Left kidney (tissue), 8 donors: ENCODE measurements at places on chromosomes 12 and 14. TPM values are rescaled to one million over a fixed set of nuclear protein-coding genes. Genes with fewer than 3 reads are reported as not detected.
A peak's percentile ranks its signal among the peaks of the same experiment; 100 is the strongest.

- no peak for DNase-seq
These were observed 161.4 kb upstream of the ABCD2 start for GRCh38 chr12:39780913-39781446.

GRCh38 chr12:120227233-120228040, 26.5 kb upstream of the RPLP0 start:
- no peak for DNase-seq

GRCh38 chr14:86505808-86506207, 975.9 kb downstream of the FLRT2 start:
- DNase-seq, result no peak

GRCh38 chr12:85155791-85156190, 119.6 kb downstream of the LRRIQ1 start:
- peak; percentile 35 for DNase-seq

- DNase-seq, result no peak
These were observed 11.9 kb upstream of the CIPC start for GRCh38 chr14:77086017-77086727.

DNA sequence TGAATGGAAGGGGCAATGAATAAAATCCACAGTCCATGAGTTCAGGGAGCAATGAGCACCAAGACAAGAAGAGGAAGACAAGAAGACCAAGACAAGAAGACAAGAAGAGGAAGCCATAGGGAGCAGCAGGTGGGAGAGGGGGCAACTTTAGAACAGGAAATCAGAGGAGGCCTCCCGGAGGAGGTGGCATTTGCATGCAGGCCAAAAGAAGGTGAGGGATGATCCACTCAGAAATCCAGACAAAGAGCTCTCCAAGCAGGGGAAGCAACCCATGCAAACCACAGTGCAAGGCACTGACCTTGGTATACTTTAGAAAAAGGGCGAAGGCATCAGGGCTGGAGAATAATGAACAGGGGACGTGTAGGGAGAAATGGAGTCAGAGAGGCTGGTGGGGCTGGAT, 58.6 kb downstream of the SCARB1 start:
- DNase-seq, result no peak

GRCh38 chr12:106239241-106239950, 8.4 kb downstream of the CKAP4 start:
- no peak for DNase-seq

DNA sequence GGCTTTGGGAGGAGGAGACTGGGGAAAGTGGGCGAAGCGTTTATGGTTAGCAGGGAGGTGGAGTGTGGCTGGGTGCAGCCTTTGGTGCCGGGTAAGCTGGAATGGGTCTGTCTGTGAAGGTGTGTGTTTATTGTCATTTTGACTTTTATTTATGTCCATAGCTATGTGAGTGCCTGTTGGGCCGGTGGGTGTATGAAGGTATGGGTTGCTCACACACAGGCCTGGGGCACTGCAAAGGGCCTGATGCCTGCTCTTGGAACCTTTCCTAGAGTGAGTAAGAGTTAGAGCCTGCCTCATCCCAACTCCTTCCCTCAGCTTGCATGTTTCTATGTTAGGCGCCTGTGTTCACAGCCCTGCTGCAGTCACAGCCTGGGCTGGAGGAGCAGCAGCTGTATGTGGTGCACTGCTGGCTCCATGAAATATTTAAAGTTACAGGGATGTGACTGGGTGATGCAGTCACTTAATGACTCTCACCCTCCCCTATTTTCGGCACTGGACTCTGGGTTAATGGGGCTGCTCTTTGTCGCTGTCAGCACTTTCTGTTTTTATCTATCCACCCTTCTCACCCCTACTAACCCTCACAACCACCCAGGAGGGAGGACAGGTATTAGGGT, 2.6 kb upstream of the PPP1R1A start:
- no peak for DNase-seq

DNA sequence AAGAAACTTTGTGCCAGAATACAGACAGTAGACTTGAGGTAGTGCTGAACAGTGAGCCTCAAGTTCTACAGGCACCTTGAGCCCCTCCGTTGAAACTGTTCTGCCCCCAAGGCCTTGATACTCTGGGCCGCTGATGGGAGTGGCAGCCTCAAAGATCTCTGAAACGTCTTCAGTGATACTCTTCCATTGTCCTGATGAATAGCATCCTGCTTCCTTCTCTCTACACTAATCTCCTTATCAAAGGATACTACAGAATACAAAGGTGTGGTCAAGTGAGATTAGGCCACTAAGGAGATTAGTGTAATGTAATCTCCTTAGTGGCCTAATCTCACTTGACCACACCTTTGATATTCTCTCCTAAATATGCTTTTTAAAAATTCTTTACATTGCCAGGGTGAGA, 419.8 kb upstream of the SEL1L start:
- no peak for DNase-seq

GRCh38 chr12:76830436-76830835, 48.4 kb downstream of the CSRP2 start:
- DNase-seq, result no peak

DNA sequence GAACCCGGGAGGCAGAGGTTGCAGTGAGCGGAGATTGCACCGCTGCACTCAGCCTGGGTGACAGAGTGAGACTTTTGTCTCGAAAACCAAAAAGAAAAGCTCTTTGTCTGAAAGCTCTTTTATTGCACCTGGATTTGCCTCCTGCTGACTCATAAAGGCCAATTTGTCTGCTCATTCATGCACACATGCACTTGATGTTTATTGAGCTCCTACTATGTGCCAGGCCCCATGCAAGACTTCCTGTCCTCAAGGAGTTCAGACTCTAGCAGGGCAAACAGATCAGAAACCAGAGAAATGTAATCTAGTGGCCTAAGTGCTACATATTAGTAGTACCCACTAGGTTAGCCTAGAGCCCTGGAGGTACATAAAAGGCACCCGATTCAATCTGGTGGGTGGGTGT, 16.3 kb upstream of the MLEC start:
- DNase-seq, result no peak

DNA sequence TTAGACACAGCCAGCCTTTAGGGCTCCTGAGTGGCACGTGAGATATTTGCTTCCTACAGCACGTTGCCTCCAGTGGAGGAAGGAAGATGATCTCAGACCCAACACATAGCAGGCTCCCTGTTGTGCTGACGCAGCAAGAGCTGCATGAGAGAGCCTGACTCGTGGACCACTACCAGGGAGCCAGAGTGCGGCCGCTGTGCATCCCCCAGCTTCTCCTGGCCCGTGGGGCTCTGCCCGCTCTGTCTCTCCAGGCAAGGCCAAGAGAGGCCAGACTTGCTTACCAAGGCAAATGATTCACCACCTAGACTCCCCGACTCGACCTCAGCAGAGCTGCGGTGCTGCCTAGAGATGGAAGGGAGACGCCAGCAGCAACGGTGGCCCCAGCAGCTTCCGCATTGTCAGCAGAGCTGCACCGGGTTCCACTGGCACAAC, 37.5 kb downstream of the MAP3K9 start:
- no peak for DNase-seq

DNA sequence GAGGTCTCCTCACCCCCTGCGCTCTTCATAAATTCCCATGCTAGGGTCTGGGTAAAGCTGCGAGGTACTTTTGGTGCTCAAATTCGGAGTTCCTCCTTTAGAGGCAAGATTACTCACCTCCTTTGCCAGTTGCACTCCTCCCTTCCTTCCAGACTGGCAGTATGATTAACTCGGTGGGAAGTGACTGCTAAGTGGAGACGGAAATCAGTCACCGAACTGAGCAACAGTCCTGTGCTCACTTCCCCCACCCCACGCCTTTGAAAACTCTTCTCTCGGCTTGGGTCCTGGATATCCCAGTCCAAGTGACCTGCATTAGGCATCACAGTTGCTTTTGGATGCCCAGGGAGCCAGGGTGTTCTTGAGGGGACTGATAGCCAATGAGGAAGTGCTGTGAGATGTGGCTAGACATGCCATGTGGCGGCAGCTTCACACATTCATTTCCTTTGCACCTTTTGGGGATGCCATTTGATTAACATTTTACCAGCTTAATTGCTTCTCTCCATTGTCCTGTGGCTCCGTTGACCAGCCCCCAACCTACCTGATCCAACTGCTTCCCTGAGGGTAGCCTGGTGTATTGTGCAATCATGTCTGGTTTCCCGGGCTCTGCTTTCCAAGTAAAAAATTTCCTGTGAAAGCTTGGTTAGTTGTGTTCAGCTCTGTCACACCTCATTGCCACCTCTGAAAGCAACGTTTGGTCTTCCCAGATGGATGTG, 840 bp downstream of the PNP start:
- peak; percentile 33 for DNase-seq

Gene GTF2H3
- polyA plus RNA-seq, result 48.3 TPM

Gene MMP17
- 0.65 TPM for polyA plus RNA-seq

Gene KRT85
- polyA plus RNA-seq, result not detected

Gene PTGER2
- 5.4 TPM for polyA plus RNA-seq

Gene HDAC7
- polyA plus RNA-seq, result 80.9 TPM
